H9 (cell line): ENCODE measurements at places on chromosomes 3 and 15. TPM values are rescaled to one million over a fixed set of nuclear protein-coding genes. Genes with fewer than 3 reads are reported as not detected.

Gene CD80
- total RNA-seq, result not detected in 2 replicates

DNA sequence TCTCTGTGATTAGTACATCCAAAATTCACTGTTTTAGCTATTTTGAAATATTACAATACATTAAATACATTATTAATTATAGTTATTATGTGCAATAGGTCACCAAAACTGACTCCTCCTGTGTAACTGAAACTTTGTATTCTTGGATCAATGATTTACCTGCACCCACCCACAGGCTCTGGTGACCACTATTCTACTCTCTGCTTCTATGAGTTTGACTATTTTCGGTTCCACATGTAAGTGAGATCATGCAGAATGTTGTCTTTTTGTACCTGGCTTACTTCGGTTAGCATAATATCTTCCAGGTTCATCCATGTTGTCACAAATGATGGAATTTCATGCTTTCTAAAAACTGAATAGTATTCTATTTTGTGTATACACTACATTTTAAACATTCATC lies 43.8 kb downstream of the SLC2A2 start:
- no peaks in the 10 kb centered on the region for H3K36me3 ChIP-seq
- no peaks in the 10 kb centered on the region for H3K27me3 ChIP-seq

DNA sequence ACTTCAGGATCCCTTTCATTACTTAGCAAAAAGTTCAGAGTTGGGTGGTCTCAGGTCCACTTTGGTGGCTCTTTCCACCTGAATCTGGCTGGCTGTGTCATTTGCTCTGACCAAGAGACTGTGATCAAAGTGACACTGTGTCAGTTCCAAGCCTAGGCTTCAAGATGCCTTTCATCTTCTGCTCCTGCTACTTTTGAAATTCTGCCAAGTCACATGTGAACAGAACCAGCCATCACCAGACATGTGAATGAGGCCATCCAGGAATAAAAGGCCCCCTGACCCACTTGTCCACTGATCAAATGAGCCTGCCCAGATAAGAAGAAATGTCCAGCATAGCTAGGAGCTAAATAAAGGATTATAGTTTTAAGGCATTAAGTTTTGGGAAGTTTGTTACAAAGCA lies 132.2 kb downstream of the OSBPL10 start:
- H3K4me3 ChIP-seq, result no peak overlapping the region
- H3K27ac ChIP-seq, result no peak overlapping the region
- no peak for DNase-seq

DNA sequence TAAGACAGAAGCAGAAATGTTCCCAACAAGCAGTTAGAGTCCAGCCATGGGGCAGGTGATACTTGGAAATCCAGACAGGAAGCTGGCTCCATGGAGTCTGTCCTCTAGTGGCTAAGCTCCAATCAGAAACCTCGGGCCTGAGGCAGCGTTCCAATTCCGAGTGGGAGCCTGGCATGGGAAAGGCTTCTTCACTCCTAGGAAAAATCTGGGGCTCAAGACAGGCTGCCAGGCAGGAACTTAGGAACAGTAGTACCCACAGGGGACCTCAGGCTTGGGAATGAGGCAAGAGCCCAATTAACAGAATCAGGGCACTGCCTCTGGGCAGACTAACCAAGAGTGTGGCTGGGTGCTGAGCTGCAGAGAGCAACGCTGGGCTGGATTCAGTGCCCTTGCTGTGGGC lies 6.2 kb upstream of the ATP13A4 start:
- no peaks in the 10 kb centered on the region for H3K27me3 ChIP-seq
- no peak overlapping the region for H3K4me3 ChIP-seq
- no peak for DNase-seq
- no peak overlapping the region for H3K27ac ChIP-seq
- H3K36me3 ChIP-seq, result no peaks in the 10 kb centered on the region

- no peaks in the 10 kb centered on the region for H3K36me3 ChIP-seq
- DNase-seq, result no peak
- no peaks in the 10 kb centered on the region for H3K27me3 ChIP-seq
- no peak overlapping the region for H3K27ac ChIP-seq
These were observed 23.0 kb upstream of the MEF2A start for GRCh38 chr15:99542828-99543227.

DNA sequence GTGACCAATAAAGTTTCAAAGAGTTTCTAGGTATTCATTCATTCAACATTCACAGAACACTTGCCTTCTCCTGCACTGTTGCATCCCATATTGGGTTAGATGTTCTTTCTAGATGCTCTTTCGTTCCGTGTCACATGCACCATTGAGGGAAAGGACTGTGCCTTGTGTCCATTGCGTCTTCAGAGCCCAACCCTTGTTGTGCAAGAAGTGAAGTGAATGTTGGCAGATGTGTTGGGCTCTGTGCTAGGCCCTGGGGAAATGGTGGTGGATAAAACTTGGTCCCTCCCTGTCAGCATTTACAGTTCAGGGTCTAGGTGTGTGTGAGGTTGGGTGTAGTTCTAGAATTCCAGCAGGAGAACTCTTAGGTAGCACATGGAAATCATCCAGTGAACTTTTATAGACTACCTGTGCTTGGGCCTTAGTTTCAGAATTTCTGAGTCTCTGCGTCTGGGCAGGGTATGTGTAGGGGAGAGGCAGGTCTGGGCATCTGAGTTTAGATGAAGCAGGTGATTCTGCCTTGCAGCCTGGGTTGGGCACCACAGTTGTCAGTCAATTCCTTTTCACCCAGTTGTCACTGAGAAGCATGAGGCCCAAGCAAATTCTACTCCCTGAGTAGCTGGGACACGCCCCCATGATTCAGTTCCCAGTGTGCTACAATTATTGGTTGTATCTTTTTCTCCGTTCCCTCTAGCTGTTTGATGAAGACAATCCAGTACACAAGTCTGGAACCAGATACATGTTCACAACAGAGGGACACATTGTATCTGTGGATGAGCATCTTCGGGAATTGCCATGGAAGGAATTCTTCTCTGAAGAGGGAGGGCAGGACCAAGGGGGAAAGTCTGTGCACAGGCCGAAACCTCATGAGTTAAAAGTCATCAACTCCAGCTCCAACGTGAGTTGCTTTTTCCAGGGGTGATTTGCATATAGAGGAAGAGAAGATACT lies 25.4 kb downstream of the EDEM1 start:
- H3K4me1 ChIP-seq, result peaks cover 9% of the 10 kb centered on the region; the same call in 1 of the 2 replicates
- H3K4me3 ChIP-seq, result no peak overlapping the region
- H3K36me3 ChIP-seq, result peaks cover 79% of the 10 kb centered on the region
- H3K27me3 ChIP-seq, result no peaks in the 10 kb centered on the region

DNA sequence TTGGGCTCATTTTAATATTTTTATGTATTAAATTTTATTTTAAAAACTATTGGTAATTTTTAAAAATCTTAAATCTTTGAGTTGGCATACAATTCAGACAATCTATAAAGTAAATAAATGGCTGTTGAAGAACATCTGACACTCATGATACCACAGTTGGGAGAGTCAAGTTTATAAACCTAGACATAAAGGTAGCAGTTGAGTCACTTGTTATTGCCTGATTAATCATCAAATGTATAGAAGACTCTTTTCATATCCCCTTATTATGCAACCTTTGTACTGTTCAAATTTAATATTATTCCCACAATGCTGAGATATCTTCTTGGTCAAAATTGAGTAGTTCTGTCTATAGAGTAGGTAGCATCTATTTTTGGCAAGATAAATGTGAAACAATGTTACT lies 19.6 kb downstream of the PAQR9 start:
- no peak overlapping the region for H3K4me3 ChIP-seq
- no peak for DNase-seq
- H3K27ac ChIP-seq, result no peak overlapping the region
- H3K4me1 ChIP-seq, result no peaks in the 10 kb centered on the region
- H3K27me3 ChIP-seq, result no peaks in the 10 kb centered on the region
- H3K36me3 ChIP-seq, result no peaks in the 10 kb centered on the region

Gene WDR76
- total RNA-seq, result 29.6 and 31.1 TPM in 2 replicates

DNA sequence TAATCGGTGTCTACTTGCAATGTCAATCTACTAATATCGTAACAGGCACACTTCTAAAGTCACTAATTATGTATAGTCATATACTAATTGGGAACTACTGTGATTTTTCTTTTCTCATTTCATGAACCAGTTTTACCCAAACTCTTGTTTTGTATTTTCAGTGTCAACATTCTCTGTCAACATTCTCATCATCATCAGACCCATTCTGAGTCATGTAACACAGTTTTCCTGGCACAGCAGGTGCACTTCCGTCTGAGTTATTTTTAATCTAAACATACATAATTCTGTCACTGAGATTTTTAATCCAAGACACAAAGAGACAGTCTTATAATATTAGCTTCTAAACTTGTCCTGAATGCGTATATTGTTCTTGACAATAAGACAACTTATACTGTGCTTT lies 205.1 kb upstream of the EIF1B start:
- H3K4me1 ChIP-seq, result peaks cover 4% of the 10 kb centered on the region; the same call in 1 of the 2 replicates
- H3K36me3 ChIP-seq, result no peaks in the 10 kb centered on the region
- no peak overlapping the region for H3K4me3 ChIP-seq

DNA sequence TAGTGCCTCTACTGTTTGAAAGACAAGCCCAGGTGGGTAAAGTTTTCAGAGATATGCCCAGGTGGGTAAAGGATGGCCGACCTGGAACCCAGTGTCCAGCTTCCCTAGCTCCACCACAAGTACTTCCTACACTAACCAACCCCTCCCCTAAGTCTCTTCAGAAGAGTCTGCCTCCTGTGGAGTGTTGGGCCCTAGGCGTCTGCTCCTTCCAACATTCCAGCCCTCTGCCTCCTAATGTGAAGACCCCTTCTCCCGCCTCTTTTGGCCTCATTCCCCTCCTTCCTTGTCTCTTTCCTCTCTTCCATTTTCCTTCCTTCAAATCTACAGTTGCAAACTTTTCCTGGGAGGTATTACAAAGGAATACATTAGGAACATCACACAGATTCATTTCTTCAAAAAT lies 38.6 kb downstream of the CNTN3 start:
- H3K4me3 ChIP-seq, result no peak overlapping the region; the same call in 2 of the 3 replicates
- no peak overlapping the region for H3K27ac ChIP-seq
- no peaks in the 10 kb centered on the region for H3K27me3 ChIP-seq
- H3K4me1 ChIP-seq, result no peaks in the 10 kb centered on the region
- no peaks in the 10 kb centered on the region for H3K36me3 ChIP-seq

DNA sequence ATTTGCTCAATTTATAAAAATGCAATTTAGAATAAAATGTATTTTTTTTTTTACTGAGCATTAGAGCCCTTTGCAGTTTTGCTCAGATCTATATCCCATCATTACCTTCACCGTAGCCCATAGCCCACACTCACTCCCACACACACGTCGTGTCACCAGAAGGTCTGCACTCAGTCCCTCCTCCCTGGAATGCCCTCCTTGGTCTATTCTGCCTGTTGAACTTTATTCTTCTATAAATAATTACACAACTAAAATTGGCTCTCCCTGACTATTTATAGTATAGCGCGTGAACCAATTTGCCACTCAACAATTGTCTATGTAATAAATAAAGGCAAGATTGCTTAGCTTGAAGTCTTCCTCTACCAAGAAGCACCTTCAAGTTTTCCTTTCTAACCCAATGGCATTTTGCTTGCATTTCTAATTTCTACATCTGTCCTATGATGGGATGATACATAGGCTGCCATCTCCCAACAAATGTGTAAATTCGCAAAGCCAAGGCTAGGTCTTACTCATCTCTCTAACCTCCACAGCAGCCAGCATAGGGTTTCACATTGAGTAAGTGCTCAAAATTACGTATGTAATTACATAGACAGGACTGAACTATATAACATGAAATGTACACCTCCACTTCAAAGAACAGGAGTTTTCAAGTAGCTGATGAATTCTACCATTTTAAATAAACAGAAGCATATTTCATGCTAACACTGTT lies 172.0 kb upstream of the HES1 start:
- DNase-seq, result no peak
- no peak overlapping the region for H3K4me3 ChIP-seq
